ENCODE measurements at places on chromosomes 12 and 14.

- DNase-seq = no peak
- no peak overlapping the region for H3K4me3 ChIP-seq
- no peaks in the 10 kb centered on the region for H3K4me1 ChIP-seq
- H3K27me3 ChIP-seq = no peaks in the 10 kb centered on the region
- no peak overlapping the region for H3K27ac ChIP-seq
These were observed 11.1 kb upstream of the PSEN1 start for GRCh38 chr14:73125169-73125588.

GRCh38 chr14:98070536-98070935 is 1201.5 kb downstream of the BCL11B start:
- no peaks in the 10 kb centered on the region for H3K27me3 ChIP-seq
- no peaks in the 10 kb centered on the region for H3K4me1 ChIP-seq
- no peak for DNase-seq
- H3K36me3 ChIP-seq = no peaks in the 10 kb centered on the region
- no peak overlapping the region for H3K27ac ChIP-seq

DNA sequence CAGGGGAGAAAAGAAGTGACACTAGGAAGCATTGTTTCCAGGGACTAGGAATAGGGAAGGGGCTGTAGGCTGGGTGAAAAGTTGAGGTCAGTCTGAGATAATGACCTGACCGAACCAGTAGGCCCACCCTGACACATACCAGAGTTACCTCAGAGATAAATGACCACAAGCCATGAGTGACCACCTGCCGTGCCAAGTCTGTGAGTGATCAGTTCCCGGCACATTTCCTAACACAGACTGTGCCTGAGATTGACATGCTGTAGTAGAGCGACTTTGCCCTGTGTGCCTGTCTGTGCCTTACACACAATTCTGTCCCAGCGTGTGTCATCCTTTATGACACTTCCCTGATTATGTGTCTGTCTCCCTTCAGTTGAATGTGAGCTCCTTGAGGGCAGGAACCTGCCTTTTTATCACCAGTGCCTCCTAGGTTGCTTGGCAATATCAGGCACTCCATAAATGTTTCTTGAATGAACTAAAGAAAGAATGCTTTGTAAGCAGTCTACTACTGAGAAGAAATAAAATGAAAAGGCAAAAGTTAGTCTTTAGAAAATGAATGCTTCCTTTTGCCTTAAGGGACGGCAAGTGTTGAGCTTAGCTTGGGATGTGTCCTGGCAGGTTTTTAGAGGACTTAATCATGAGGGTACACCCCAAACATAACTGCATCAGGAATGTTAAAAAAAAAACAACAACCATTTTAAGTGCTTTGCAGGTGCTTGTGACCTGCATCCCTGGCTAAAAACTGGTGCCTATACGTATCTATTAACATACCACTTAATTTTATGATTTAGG is 9.6 kb upstream of the SSPN start:
- no peak overlapping the region for H3K27ac ChIP-seq
- no peak overlapping the region for H3K4me3 ChIP-seq

DNA sequence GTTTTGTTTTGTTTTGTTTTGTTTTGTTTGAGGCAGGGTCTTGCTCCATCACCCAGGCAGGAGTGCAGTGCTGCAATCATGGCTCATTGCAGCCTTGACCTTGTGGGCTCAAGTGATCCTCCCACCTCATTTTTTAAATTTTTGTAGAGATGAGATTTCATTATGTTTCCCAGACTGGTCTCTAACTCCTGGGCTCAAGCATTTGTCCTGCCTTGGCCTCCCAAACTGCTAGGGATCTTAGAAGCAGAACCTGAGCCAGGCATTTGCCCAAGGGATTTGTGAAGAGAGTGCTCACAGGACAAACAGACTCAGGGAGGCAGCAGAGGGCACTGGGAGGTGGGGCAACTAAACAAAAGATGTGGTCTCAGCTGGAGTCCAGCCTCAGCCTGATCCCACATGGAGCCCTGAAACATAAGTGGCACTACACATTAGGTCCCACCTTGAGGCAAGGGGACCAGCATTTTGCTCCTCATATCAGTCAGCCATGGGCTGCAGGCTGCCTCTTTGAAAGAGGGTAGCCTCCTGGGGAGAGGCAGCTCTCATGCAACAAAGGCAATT is 86.2 kb upstream of the CMKLR1 start:
- no peak overlapping the region for H3K27ac ChIP-seq
- no peaks in the 10 kb centered on the region for H3K4me1 ChIP-seq
- no peak overlapping the region for H3K4me3 ChIP-seq
- H3K36me3 ChIP-seq = no peaks in the 10 kb centered on the region
- no peak for DNase-seq

DNA sequence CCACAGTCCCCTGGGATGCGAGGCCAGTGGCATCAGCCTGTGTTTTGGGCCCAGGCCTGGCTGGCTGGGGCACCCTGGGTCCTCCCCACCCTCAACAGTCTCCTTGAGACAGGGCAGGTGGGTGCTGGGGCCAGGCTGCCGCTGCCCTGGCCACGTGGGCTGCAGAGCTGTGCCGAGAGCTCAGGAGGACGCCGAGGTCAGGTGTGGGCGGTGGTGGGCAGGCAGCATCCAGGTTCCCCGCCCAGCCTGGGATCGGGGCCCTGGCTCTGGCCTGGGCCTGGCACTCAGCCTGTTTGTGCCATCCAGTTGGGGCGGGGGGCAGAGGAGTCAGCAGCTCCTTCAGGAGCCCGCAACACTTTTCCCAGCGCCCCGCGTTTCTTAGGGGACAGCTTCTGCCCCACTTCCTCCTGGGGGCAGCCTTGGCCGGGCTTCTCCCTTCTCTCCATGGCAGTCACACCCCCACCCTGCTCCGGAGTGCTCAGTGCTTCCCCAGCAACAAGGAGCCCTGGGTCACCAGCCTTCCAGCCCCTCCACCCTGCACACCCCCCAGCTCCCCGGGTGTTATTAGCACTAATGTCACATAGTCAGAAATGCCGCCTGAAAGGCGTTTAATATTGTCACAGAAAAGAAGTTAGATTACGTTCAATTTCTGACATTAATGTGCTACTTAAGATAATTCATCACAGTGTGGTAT is 30.8 kb downstream of the KIF26A start:
- H3K4me3 ChIP-seq = no peak overlapping the region
- DNase-seq = no peak
- H3K27me3 ChIP-seq = no peaks in the 10 kb centered on the region
- H3K27ac ChIP-seq = no peak overlapping the region
- no peaks in the 10 kb centered on the region for H3K36me3 ChIP-seq

GRCh38 chr14:36056845-36057244 is 119.7 kb downstream of the PTCSC3 start:
- no peaks in the 10 kb centered on the region for H3K4me1 ChIP-seq
- H3K4me3 ChIP-seq = no peak overlapping the region
- H3K27me3 ChIP-seq = no peaks in the 10 kb centered on the region

GRCh38 chr12:5807090-5807414 is 138.0 kb downstream of the ANO2 start:
- no peak overlapping the region for H3K27ac ChIP-seq
- H3K36me3 ChIP-seq = no peaks in the 10 kb centered on the region
- DNase-seq = no peak
- no peaks in the 10 kb centered on the region for H3K4me1 ChIP-seq
- H3K4me3 ChIP-seq = no peak overlapping the region
- H3K27me3 ChIP-seq = no peaks in the 10 kb centered on the region
